ENCODE measurements at places on chromosomes 12 and 14. TPM values are rescaled to one million over a fixed set of nuclear protein-coding genes. Genes with fewer than 3 reads are reported as not detected.

The SLC25A47 gene
- not detected for total RNA-seq

The HHIPL1 gene
- 1.0 TPM for total RNA-seq

The HOXC5 gene
- not detected for total RNA-seq

DNA sequence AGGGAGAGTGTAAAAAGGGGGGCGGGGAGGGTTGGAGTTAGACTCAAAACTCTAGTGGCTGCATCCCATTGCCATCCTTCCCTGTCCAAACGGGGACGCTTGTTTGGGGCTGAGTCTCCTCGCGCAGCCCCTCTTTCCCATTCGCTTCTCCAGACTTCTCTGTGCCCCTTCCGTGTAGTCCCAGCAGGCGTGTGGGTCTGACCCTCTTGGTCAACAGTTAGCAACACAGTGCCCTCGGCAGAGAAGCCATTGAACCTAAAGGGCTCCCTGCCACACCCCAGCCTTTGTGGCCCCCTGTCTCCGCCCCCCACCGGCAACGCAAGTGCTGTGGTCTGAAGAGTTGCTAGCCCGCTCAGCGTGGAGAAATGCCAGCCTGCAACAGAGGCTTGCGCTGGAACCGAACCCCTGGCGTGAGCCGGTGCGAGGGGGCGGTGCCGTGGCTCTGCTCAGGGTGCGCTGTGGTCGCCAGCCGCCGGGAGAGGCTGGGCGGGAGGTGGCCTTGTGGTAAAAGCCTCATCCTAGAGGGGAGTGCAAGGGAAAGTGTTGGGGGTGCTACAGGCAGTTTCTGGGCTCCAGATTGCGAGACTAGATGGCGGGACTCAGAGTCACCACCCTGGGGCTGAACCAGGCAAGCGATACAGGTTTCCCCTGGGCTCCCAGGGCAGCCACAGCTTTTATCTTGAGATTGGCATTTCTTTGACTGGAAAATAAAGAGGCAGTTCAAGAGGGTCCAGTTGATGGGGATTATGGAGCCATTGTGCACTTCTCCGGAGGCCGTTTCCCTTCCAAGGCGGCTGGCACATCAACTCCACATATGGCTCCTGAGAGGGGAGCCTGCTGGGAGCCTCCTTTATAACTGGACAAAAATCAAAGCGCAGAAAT, 2.1 kb downstream of the PLXNC1 start:
- peak; percentile 18 for DNase-seq

DNA sequence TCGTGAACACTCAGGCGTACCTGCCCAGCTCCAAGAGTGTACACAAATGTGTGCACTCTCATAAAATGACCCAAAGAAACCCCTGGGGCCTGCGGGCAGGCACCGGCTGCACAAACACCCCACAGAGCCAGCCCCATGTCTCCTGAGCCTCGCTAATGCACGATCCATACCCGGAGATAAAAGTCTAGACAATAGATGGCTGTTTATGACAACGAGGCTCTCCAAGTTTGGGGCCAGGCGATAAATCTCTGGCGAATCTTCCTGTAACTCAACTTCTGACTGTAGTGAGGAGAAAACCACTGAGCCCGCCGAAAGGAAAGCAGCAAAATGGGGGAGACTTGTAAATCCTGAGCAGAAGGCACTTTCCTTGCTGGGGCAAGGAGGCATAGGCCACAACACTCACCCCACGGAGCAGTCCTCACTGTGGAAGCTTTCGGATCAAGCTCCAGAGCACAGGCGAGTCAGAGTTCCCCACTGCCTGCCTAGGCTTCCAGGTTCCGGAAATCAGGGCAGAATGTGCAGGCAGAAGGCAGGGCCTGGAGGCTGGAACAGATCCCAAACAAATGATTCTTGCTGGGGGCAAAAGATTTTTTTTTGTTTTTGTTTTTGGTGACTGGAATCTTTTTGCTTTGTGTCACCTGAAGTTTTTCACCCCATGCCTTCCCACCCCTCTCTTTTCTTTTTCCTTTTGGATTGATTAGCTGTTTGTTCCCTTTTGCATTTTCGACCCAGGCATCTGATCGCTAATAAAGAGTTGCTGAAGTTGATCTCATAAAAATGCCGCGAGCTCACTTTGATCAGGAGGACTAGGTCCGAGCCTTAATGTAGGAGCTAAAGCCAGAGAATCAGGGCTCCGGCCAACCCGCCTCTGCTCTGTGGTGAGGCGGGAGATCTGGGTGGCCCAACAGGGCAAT, 4.5 kb upstream of the HOXC11 start:
- DNase-seq: no peak

DNA sequence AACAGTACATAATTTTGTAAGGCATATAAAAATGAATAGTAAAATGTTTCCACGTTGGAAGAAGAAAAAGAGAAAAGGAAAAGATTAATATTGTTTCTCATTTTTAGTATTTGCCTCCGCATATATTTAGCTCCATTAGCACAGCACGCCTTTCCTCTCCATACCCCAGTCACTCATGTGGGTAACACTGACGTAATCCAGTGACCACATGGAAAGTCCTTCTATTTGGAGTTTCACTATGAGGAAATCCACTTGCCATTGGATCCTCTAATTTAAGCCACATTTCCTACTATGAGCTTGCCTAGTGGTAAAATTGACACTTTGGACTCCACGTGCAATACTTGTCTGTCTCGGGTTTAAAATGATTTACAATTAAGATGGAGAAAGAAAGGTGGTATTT, 5.7 kb upstream of the SLCO1A2 start:
- DNase-seq: no peak

GRCh38 chr12:44317651-44318126, 481.8 kb downstream of the TMEM117 start:
- DNase-seq: no peak

DNA sequence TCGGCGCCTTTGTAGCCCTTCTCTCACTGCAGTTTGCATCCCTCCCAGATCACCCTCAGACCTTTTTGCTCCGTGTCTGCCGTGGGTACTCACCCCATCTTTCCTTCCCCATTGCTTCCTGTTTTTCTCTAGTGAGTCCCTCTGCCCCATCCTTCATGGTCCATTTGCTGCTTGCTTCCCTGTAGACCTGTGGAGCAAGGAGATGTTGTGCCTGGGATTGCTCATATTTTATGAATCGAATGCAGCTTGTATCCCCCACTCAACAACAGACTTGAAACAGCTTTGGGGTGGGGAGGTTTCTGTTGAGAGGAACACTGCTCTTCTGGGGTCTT, 661 bp downstream of the DENR start:
- no peak for DNase-seq

GRCh38 chr14:34050606-34051005, 99.7 kb upstream of the EGLN3 start:
- no peak for DNase-seq

DNA sequence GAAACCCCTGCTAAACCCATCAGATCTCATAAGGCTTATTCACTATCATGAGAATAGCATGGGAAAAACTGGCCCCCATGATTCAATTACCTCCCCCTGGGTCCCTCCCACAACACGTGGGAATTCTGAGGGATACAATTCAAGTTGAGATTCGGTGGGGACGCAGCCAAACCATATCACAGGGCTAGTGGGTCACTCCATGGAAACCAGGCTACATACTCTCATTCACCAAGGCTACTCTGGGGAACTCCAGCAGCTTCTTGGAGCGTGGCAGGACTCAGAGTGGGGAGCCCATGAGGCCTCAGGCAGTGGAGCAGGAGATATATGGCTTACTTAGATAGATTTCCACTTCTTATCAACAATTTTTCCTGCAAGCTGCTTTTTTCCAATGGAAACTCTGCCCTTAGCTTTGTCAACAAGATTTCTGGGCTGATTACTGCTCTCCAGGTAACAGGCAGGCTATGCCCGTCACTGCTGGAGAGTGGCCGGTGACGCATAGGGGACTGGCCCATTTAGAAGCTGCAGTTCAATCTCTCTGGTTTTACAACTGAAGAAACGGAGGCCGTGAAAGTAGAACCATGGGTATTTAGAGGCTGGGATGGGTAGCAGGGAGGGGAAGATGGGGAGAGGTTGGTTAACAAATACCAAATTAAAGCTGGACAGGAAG, 16.5 kb downstream of the VDR start:
- DNase-seq: peak; percentile 41

All from thyroid gland (tissue), 4 donors.